ENCODE measurements at places on chromosomes 4 and X.

DNA sequence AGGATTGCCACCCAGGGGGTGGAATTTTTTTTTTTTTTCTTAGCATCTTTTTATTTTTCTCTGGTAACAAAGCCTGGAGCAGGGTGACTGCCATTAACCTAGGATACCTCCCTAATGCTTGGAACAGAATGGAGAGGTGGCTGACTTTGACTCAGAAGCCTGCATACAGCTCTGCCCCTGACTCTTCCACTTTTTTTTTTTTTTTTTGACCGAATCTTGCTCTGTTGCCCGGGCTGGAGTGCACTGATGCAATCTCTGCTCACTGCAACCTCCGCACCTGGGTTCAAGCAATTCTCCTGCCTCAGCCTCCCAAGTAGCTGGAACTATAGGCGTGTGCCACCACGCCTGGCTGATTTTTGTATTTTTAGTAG lies 341 bp upstream of the SLC2A9 start:
- no peak for DNase-seq

- DNase-seq = no peak
These were observed 61.1 kb downstream of the KCNIP4 start for GRCh38 chr4:21887481-21887880.

- DNase-seq = no peak
These were observed 127.3 kb upstream of the SLC34A2 start for GRCh38 chr4:25528391-25528790.

GRCh38 chr4:17550549-17550948 lies 26.4 kb upstream of the LAP3 start:
- no peak for DNase-seq

- DNase-seq = no peak
These were observed 8.5 kb downstream of the SRP72 start for GRCh38 chr4:56475917-56476316.

All from A549 (cell line).